ENCODE measurements at places on chromosomes 3 and 15.
A peak's percentile ranks its signal among the peaks of the same experiment; 100 is the strongest.

- DNase-seq: peak; percentile 26
These were observed 140.1 kb downstream of the SMAD6 start for GRCh38 chr15:66841953-66842681.

DNA sequence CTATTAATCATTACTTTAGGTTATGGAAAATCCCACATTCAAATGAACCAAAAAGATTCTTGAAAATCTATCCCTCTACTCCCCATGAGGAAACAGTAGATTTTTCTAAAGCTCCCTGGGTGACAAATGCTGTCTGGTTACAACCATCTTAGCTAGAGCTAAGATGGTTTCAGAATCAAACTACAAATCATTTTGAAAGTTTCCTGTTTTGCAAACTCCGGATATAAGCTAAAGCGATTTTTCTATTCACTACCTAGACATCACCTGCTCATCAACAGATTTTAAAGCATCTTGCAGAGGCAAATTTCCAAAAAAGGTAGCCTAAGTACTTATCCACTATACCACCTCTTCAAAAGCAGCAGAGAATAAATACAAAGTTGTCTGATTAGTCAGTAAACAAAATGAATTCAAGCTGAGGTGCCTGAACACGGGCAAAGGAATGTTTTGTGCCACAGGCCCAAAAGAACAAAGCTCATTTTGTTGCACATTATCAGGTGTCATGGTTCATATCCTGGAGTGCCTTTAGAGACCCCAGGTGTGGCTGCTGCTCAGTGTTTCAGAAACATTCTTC lies 204.9 kb downstream of the TNIK start:
- DNase-seq: peak; percentile 26

DNA sequence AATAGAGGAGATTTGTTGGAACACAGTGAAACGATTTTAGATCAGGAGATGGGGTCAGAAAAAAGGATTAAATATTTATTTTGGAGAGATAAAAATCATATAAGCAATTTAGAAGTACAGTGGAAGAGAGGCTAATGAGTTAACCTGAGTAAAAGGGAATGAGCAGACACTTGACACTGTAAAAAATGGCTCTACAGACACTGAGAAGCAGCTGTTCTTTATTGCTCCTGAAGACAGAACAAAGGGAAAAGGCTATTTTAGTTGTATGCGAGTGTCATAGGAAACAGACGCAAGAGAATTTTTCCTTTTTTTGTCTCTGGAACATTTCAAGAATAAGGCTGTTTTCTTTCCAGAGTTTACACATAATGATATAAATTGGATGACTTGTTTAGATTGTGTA lies 34.3 kb downstream of the ASTE1 start:
- no peak for DNase-seq

DNA sequence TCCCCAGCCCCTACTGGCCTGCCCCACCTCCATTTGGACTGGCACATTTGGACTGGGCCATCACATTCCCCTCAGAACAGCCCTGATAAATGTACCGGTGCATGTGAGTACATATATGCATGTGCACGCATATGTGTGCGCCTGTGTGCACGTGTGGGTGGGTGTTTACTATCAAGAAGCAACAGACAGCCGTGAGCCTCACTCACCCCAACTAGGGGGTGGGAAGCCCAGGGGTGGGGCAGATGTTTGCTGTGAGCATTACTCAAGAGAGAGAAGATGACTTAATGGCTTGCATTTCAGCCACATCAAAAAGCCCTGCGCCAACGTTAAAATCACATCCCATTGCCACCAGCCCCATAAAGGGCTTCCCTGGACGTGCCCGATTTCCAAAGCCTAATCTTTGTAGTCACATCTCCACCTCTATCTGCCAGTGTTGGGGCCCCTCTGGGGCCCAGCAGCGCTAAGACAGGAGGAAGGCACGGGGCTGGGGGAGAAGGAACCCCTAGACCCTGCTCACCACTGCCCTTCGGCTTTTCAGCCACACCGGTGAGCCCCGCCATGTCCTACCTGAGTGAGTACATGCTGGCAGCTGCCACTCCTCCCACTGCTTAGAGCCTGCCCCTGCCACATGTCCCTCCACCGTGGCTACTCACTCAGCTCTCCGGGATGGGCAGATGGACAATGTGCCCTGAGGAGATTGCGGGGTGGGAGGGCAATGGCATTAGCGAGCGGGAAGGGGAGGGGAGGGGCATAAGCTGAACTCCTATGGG lies 10.9 kb downstream of the ITIH3 start:
- DNase-seq: no peak

DNA sequence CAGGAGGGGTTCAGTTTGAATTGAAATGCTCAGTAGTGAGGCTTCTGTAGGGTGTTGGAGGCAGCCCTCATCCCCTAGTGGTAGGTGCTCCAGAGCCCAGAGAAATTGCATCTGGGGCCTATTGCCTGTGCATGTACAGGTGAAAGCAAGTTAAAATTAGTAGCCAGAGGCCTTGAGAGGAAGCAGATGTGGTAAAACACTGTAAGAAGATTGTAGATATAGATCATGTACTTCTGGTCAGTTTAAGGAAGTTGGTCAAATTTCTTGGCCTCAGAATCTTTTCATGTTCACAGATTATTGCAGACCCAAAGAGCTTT lies 34.6 kb downstream of the IGSF10 start:
- no peak for DNase-seq

- DNase-seq: peak; percentile 71
These were observed 107.1 kb upstream of the ICE2 start for GRCh38 chr15:60585743-60586708.

DNA sequence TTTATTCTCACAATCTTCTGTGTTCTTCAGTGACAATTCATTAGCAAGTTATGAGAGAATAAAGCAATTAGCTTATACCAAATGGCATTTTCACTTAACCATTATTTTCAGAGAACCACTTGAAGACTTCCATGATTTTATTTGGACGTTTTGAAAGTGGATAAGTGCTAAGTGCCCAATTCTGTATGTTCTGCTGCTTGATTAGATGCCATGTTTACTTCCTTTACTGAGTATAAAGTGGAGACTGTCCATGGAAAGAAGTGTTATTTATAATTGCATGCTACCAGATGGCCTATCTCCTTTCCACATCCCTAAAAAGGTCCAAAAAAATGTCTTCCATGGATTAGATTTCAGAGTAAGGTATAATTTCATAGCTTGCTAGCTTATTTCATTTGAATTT lies 69.6 kb downstream of the SUMF1 start:
- no peak for DNase-seq

DNA sequence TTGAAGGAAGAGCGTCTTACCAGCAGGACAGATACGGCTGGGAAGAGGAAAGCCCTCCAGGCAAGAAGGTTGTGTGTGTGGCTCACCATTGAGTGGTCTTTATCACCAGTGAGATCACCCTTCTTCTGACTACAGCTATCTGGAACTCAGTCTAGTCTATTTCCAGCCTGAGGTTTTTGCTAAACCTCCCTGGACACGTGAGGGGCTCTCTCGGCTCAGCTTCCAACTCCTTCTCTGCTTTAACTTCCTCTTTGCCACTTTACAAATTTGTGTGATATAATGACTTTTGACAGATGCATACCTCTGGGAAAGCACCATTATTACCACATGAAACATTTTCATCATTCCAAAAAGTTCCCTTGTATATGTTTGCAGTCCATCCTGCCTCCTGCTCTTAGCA lies 15.3 kb upstream of the ROPN1 start:
- no peak for DNase-seq

DNA sequence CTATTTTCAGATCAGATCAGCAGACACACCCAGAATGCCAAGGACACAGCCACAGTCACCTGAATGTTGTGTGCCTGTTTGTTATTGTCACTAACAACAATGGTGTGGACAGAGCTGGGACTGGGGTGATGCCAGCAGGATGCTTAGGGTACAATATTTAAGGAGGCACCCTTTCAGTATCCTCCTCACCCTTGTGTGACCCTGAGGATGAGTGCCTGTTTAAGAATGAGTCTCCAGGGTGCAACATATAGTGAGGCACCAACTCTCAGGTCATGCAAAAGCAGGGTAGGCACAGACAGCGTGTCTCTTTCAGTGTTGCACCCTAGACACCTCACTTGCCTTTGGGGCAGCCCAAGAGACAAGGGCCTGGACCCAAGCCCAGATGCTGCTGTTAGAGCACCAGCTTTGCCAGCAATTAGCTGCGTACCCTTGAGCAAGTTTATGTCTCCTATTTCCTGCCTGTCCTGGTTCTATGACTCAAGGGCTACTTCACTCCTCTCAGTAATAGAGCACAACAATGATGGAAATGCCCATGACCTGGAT lies 122.6 kb downstream of the AQP9 start:
- no peak for DNase-seq

DNA sequence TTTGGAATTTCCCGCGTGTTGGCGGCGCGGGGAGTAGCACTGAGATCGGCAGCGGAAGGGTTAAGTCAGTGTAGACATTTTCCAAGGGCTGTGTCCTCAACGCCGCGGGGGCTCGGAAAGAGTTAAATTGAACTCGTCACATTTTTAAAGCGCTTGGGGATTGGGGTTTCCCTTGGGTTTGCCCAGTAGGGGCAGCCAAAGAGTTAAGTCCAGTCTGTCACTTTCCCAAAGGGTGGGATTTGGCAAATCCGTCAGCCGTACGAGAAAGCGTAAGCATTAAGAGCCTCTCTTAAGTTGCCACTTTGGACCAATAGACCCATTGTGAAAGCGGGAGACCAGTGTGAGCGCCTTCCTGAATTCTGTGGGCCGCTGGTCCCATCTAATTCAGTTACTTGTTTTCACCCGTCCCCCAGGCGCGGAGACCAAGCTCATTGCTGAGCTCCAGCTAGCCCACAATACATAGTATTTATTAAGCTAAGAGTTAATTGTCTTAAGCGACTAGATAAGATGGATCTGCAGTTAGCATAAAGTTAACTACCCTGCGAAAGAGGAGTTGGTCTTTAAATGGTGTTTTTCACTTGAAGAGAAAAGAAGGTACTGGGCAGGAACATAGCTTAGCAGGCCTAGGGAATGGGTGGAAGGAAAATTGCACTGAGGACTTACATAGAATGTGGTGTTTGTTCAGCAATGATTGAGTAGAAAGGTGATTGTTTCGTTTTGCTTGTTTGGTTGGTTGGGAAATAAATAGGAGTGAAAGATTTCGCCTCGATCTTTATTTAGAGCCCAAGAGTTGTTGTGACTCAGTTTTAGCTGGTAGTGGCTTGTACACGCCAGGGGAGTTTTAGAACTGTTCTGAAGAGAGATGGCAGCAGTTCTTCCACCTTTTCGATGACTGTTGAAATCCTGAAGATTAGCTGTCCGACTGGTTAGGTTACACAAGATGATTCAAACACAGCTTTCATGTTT lies 932 bp downstream of the ARL8B start:
- peak; percentile 17 for DNase-seq

- DNase-seq: no peak
These were observed 15.6 kb downstream of the KCTD6 start for GRCh38 chr3:58507356-58508078.

DNA sequence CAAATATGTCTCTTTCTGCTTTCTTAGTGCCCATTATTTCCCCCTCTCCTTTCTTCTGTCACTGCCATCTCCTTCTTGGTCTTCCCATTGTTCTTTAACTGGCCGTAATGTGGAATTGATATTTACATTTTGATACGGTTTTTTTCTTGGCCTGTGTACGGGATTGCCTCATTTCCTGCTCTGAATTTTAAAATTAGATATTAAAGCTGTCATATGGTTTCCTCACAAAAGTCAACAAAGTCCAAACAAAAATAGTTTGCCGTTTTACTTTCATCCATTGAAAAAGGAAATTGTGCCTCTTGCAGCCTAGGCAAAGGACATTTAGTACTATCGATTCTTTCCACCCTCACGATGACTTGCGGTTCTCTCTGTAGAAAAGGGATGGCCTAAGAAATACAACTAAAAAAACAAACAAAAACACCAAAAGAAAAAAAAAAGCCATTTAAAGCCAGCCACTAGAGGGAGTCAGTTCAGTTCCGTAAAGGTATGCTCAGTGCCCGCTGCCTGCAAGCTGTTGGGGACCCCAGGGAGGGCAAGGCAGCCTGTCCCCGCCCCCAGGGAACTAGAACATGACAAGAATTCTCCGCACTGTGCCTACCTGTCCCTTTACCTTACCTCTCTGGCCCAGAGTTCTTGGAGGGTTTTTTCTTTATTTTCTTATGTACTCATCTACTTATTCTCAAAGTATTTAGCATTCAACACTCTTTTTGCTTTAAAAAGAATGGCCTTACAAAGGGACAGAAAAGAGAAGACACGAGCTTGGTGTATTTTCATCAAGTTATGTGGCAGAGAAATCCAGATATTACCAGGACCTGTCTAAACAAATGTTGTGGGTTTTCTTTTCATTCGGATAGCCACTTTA lies 30.0 kb upstream of the NR2E3 start:
- peak; percentile 43 for DNase-seq

GRCh38 chr3:31890007-31890406 lies 91.1 kb downstream of the OSBPL10 start:
- DNase-seq: no peak

- no peak for DNase-seq
These were observed 436.4 kb upstream of the RBMS3 start for GRCh38 chr3:28844298-28845005.

GRCh38 chr3:88312256-88312655 lies 162.5 kb downstream of the C3orf38 start:
- DNase-seq: no peak

DNA sequence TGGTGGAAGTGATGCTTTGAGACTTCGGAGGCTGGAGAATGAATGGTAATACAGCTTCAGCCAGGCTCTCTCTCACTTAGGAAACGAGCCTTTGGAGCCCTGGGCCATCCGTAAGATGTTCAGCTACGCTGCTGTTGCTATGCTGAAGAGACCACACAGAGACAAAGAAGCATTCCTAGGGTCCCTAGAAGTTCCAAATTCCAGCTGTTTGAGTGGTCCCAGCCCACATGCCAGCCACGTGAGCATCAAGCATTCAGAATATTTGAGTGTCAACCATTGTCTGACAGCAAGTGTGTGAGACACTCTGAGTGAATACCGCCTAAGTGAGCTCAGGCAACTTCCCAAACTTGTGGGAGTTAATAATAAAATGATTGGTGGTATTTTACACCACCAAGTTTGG lies 212.9 kb downstream of the CD47 start:
- no peak for DNase-seq

- no peak for DNase-seq
These were observed 127.2 kb upstream of the DPH6 start for GRCh38 chr15:35673093-35673684.

- no peak for DNase-seq
These were observed 41.9 kb upstream of the CD200R1L start for GRCh38 chr3:112888381-112889085.

GRCh38 chr3:181712553-181713279 lies 991 bp downstream of the SOX2 start:
- DNase-seq: no peak

DNA sequence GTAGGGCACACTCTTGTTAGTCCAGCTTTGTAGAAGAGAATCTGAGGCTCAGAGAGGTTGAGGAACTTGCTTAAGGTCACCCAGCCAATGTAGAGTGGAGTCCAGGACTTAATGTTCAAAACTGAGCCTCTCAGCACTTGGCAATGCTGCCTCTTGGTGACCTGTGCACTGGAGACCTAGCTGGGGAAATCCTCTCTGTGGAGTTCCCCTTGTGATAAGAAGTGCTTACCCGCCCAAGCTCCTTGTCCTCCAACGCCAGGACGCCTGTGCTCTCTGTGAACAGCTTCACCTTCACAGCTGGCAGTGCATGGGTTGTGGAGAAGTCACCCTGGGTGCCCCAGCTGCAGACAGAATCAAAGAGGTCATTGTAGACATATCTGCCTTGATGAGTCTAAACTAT lies 219.1 kb upstream of the FEZF2 start:
- no peak for DNase-seq

GRCh38 chr3:174061731-174062130 lies 664.2 kb downstream of the NLGN1 start:
- no peak for DNase-seq
